ENCODE measurements at places on chromosomes 6 and 20.
A peak's percentile ranks its signal among the peaks of the same experiment; 100 is the strongest.

GRCh38 chr6:85388531-85388930 lies 61.4 kb upstream of the NT5E start:
- no peak for DNase-seq

DNA sequence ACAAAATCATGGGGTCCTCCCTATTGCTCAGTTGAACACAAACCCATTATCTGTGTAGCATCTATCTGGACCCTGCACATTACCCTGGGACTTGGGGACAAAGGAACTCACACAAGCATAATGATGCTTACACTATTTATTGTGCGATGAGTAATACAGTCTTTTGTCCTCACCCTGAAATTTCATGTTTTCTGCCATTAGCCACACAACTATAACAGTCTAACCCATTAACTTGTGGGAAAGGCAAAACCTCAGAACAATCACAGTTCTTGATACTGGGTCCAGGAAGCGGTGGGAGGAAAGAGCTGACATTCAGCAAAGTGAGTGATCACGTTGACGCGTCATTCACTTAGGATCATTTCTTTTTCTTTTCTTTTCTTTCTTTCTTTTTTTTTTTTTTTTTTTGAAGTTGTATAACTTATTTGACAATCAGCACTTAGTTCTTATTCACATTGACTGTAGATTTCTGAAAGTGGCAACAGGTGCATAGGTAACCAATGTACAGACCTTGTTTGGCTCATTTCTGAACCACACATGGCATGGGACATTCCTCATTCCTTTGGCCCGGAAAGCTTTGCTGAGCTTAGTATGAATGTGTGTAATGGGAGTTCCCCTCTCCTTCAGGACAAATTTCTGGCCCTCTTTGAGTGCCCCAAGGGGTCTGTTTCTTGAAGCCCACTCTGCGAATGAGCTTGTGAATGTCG lies 94.8 kb upstream of the CNKSR3 start:
- peak; percentile 3 for DNase-seq

GRCh38 chr6:139927236-139927635 lies 552.8 kb upstream of the CITED2 start:
- DNase-seq = no peak

DNA sequence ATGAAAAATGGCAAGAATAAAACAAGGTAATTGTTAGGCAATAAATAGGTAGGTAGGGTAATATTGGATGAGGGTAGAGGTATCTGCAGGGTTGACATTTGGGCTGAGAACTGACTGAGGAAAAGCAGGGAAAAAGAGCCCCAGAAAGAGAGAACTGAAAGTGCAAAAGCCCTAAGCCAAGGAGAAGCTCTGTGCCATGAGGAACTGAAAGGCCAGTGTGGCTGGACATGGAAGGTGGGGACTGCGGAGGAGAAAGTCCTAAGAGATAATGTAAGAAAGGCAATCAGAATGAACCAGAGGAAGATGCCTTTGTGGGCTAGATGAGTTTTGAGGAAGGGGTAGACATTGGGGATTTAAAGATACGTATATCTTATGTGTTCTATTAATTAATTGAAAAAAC lies 9.9 kb upstream of the HIVEP2 start:
- DNase-seq = no peak

GRCh38 chr20:41014561-41015088 lies 14.0 kb upstream of the TOP1 start:
- no peak for DNase-seq

GRCh38 chr20:2804041-2804828 lies 3.8 kb upstream of the CPXM1 start:
- DNase-seq = no peak

DNA sequence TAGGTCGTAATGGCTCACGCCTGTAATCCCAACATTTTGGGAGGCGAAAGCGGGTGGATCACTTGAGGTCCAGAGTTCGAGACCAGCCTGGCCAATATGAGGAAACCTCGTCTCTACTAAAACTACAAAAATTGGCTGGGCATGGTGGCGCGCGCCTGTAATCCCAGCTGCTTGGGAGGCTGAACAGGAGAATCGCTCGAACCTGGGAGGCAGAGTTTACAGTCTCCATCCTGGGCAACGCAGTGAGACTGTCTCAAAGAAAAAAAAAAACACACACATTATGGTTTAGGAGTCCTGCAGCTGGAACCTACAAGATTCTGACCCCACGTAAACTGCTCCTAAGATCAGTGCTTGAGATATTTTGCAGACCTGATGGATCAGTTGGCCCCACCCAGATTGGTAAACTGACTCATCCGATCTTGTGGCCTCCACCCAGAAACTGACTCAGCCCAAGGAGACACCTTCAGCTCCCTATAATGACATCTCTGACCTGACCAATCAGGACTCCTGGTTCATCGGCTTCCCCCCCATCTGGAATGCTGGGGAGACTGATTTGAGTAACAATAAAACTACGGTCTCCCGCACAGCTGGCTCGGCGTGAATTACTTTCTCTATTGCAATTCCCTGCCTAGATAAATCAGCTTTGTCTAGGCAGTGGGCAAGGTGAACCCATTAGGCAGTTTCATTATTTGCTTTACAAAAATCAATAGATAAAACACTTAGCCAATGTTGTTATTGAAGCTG lies 96.2 kb upstream of the BTN3A2 start:
- DNase-seq = no peak

DNA sequence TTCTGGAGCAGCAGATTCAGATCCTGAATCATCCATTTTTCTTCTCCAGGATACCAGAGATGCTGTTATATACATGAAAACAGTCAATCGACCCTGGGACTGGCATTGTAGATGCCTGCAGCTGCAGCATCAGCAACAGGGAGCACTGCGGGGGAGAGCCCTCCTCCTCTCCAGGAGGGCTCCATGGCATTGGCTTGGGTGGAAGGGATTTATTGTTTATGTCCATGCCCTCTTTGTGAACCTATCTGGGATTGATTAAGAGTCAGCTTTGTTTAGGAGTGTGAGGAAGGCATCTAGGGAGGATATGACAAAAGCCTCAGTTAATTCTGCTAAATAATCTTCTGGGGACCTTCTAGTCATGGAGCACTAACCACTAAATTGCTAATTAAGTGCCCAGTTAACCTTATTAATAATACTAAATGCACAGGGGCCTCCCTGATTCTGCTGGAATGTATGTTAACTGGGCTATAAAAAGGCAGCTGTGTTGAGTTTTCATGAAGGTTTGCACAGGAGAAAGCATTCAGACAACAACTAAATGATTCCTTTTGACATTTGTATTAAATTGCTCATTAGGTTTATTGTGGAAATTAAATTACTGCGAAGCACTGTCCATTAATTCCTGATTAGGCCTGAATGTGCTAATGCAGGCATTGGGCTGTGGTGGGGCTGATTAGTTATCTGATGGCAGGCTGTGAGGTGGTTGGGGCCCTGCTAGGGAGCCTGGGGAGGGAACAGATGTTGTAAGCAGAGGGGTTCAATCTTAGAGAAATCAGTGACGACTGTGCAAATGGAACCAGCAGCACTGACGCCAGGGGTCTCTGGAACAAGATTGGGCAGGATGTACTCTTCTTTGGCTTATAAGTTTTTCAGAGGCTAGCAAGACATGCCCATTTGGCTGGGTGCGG lies 57.6 kb downstream of the IMPG1 start:
- no peak for DNase-seq

- no peak for DNase-seq
Observed at GRCh38 chr6:54255886-54256285, 52.4 kb upstream of the TINAG start.

DNA sequence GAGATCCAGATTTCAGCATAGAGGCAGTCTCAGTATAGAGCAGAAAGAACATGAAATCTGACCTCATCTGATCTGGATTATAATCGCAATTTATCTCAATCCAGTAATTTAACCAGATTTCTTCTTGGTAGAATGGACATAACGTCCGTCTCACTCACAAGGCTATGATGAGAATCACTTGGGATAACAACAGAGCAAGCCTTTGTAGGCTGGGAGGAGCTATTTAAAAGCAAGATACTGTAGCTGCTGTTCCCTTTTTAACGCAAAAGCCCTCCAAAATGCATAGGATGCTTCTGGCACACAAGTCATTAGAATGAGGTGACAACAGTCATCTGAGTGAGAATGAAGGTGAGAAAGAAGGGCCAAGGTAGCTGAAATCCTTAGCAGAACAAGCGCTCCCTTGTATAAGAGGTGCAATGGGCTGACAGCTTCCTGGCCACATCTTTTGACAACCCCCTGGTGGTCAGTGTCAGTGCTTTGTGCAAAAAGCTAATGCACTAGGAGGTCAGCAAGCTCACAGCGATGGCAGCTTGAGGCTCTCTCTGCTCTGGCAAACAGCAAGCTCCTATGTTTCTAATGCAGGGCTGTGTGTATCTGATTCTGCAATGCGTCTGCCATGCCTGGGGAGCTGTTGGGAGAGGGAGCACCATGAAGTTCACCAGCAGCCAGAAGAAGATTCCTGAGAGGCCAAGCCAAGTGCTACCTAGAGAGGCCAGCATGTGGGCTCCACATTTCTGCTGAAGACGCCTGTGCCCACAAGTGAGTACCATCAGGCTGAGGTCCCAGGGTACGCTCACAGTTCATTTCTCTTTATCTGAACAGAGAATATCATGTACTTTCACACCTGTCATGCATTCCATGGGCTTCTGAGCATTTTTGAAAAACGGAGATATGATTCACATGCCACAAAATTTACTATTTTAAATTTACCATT lies 16.2 kb downstream of the METTL24 start:
- DNase-seq = no peak

DNA sequence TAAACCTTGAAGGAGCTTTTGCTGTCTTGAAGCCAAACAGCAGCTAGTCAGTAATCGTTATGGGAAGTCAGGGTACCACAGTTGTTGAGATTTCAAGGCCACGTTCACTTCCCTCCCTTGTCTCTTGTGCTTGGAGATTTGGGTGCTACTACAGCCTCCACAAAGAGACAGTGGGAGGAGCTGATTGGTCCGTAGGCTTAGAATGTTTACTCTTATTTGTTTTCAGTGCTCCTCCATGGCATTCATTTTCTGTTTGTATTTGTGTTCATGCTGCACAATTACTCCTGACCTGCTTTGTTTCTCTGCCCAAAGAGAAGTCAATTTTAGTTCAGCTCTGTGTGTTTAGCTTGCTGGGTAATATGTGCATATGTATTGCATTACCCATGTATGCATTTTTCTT lies 147.7 kb downstream of the PRL start:
- no peak for DNase-seq

- DNase-seq = peak; percentile 32
Observed at GRCh38 chr6:1770435-1770843, 160.7 kb downstream of the FOXC1 start.

- no peak for DNase-seq
Observed at GRCh38 chr20:50369225-50370035, 140.8 kb upstream of the PTPN1 start.

- no peak for DNase-seq
Observed at GRCh38 chr6:90650041-90650940, 63.4 kb upstream of the MAP3K7 start.

DNA sequence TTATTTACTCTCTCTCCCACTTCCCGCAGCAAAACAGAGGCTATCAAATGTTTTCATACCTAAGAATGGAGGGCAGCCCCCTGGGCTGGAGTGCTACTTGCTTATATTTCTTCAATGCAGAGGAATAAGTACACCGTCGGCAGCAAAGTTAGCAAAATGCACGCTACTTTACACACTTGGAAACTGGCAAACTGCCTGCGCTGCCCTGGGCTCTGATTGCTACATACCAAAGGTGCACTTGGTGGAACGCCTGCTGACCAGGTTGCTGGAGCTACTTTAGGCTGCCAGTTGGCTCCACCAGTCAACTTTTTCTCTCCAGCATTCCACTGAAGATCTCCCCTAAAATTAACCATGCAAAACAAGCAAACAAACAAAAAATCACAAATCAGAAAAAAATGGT lies 62.4 kb downstream of the PRSS35 start:
- DNase-seq = no peak

- no peak for DNase-seq
Observed at GRCh38 chr6:104418125-104418524, 441.6 kb downstream of the HACE1 start.

DNA sequence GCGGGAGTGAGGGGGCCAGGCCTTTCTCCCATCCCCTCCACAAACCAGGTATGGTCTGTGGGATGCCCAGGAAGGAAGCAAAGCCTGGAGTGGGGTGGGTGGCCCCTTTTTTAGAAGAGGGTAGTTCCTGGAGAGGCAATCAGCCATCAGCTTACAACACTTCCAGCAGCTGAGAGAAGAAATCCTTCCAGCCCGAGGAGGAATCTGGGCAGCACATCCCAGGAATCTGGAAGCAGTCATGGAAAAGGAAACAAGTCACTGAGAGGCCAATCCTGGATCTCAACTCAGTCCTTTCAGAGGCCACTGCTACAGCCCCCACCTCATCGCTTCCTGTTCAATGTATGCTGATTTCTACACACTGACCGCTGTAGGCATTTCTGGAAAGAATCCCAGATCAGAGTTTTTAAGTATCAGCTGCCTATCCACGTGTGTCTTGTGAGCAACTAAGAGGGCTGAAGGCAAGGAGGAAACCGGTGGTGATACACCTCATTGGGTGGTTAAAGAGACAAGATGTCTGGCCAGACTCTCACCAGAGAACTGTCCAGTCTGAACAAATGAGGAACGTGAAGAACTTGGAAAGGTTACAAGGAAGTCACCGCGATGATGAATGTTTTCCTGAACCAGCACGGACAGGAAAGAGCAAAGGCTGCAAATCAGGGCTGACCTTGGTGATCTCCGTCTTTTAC lies 92.9 kb upstream of the SHLD1 start:
- no peak for DNase-seq

- DNase-seq = no peak
Observed at GRCh38 chr6:138371452-138371711, 6.3 kb upstream of the SMIM28 start.

DNA sequence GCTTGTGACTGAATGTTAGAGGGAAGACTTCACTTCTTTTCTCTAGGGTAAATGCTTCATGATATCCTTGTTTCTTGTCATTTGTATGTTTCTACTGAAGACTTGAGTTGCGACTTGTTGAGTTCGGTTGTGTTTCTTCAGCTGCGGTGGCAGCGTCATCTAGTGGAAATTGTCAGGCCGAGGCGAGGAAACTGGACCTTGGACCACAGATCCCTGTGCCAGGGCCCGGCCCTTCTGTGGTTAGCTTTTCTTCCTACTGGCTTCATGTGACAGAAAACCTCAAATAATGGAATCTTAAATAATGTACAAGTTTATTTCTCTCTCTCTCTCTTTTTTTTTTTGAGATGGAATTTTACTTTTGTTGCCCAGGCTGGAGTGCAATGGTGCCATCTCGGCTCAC lies 12.4 kb downstream of the MTHFD1L start:
- DNase-seq = no peak

- peak; percentile 56 for DNase-seq
Observed at GRCh38 chr6:30238178-30238795, 25.1 kb upstream of the TRIM26 start.

- DNase-seq = no peak
Observed at GRCh38 chr6:18053078-18053477, 65.6 kb upstream of the KIF13A start.

All from CD4-positive, alpha-beta T cell treated with Interleukin-10 for 1 hour (primary cell).